Effector CD8-positive, alpha-beta T cell (primary cell): ENCODE measurements at places on chromosomes 6 and 20.

DNA sequence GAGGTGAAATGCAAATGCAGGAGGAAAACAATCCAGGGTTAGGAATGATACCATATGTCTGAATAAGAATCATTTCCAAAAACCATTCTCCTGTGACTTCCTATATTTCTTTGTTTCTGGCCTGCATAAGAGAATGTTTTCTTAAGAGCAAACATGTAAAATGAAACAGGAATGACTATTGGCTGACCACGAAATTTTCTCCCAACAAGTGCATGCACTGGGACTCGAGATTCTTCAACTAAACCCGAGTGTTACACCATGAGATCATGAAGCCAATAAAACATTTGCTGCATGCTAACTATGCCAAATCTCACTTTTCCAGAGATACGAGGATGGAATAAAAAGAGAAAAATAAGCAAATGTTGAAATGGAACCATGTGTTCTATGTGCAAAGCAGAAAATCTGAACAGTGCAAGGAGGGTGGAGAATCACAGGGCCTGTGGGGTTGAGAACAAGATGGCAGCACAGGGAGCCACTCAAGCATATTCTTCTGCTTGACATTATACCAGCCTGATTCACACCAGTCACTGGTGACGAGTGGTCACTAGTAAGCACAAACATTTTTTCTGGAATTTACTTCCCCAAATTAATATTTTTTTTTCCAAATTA, 212.2 kb upstream of the FOXA2 start:
- no peak for DNase-seq

- DNase-seq = no peak
Observed at GRCh38 chr6:84093441-84094435, 60.2 kb downstream of the MRAP2 start.

GRCh38 chr6:55866128-55866527, 9.3 kb downstream of the BMP5 start:
- DNase-seq = no peak

GRCh38 chr20:9442858-9443257, 71.5 kb upstream of the LAMP5 start:
- no peak for DNase-seq

- DNase-seq = no peak
Observed at GRCh38 chr6:36797653-36798052, 41.6 kb downstream of the CPNE5 start.

DNA sequence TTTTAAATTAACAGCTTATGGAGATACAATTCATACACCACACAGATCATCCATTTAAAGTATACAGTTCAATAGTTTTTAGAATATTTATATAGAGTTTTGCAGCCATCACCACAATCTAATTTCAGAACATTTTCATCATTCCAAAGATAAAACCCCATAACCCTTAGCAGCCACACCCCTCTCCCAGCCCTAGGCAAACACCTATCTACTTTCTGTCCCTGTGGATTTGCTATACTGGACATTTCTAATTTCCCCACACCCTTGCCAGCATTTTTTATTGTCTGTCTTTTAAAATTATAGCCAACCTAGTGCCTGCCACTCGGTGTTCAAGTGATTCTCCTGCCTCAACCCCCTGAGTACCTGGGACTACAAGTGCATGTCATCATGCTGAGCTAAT, 23.0 kb upstream of the AKAP7 start:
- no peak for DNase-seq

- no peak for DNase-seq
Observed at GRCh38 chr6:43843097-43843645, 73.2 kb downstream of the VEGFA start.

GRCh38 chr6:85824329-85824728, 181.6 kb upstream of the SYNCRIP start:
- DNase-seq = no peak

DNA sequence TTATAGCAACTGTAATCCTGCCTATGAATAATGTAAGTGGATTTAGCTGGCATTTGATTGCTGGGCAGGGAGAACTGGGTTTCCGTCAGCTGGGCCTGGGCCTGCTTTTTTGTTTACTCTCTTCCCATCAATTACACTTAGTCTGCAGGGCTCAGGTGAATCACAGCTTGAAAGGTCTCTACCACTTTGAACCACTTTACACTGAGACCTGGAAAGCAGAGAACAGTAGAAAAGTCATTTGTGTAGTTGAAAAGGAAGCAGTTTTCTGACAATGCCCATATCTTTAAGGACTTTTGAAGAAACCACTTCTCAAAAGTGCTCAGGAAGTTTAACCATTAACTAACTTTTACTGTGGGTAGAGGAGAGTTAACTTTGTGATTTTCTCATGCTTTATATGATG, 315.4 kb upstream of the SASH1 start:
- DNase-seq = no peak

DNA sequence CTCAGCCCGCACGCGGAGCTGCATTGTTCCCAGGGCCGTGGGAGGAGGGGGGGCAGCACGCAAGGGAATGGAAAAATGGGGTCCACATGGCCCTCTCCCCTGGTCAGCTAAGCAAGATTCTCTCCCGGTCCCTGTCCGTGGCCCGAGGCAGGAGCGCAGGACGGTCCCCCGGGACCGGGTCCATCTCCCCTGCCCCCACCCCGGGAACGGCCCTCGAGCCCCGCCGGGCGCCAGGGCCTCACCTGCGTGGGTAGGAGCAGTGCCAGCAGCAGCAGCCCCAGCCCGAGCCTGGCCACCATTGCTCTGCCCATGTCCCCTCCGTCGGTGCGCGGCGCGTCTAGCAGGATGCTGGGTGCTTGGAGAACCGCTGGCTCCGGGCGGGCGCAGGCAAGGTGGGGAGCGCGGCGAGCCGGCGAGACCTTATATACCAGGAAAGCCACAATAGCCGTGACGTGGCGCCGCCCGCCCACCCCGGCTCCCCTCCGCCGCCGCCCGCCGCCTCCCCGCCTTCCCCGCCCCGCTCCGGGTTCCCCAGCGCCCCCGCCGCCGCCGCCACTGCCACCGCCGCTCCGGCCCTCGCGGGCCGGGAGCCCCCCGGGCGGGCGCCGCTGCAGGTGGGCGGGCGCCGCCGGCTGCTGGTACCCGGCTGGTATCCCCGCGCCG, at the start of gene CD24:
CD24 (minus strand) TSS at position 394 of the 663 bp plus-strand sequence; CDS start at position 311, 83 bp downstream.
- DNase-seq = no peak

DNA sequence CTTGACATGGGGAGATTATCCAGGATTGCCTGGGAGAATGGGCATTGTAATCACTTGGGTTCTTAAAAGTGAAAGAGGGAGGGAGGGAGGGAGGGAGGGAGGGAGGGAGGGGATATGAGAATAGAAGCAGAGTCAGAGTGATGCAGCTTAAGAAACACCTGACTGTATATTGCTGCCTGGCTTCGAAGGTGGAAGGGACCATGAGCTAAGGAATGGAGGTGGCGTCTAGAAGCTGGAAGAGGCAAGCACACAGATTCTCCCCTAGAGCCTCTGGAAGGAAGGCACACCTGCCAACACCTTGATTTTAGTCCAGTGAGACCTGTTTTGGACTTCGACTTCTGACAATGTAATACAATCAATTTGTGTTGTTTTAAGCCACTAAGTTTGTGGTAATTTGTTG, 78.4 kb downstream of the PRL start:
- no peak for DNase-seq

- no peak for DNase-seq
Observed at GRCh38 chr20:62494537-62494936, 18.7 kb upstream of the GATA5 start.

DNA sequence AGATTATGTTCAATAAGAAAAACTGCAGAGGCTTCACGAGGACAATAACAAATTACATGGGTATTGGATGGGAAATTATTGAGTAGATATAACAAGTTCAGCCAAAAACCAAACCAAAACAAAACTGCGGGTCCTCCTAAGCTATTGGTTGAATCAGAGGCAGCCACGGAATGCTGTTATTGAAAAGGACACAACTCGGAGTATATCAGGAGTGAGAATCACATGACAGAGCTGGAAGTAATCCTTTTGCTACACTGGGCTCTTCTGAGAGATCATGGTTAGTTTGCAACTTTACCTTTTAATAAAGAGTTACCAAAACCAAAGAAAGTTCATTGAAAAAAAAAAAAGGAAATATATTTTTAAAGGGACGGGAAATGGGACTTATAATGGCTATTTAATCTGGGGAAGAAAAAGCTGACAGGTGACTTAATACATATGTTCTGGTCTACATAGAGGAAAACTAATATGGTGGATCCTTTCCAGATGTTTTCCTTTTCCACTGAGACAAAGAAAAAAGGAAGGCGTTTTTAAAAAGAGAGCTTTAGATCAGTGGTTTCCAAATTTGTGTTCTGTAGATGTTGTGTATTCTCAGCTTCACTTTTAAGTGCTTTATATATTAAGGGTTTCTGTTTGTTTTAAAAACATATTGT, 6.9 kb upstream of the CITED2 start:
- no peak for DNase-seq

GRCh38 chr6:28586962-28587745, 61.5 kb downstream of the GPX5 start:
- no peak for DNase-seq

DNA sequence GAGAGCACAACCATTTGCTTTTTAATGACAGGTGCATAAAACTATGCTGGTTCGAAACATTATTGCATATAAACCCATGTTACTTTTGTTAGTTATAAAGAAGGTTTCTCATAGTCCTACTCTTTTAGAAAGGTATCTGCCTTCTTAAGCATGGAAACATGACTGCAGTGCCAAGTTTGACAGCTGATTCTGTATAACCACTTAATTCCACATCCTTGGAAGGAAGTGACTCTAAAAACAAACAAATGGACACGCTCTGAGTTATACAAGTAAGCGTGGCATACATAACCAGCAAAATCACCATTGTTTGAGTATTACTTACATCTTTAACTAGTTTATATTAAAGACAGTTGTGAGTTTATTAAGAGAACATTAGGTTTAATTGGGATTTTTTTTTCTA, 125.0 kb upstream of the HDGFL1 start:
- DNase-seq = no peak

GRCh38 chr20:33568378-33568777, 78.5 kb downstream of the CBFA2T2 start:
- DNase-seq = no peak

GRCh38 chr6:13522656-13523055, 35.3 kb upstream of the GFOD1 start:
- DNase-seq = no peak

DNA sequence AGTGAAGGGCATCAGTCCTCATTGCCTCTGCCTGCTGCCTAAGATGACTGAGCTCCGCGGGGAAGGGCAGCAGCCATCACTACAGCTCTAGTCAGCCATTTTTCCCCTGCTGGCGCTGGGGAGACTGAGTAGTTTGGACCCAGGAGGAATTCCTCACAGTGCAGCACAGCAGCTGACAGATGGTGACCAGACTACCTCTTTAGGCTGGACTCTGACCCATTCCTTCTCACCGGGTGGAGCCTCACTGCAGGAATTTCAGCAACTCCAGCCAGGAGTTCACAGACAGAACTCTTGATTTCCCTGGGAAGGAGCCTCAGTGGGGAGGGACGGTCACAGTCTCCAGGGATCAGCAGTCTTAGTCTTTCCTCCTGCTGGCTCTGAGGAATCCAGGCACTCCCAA, 492.0 kb upstream of the MMS22L start:
- DNase-seq = no peak

- no peak for DNase-seq
Observed at GRCh38 chr6:151917531-151918329, 110.2 kb downstream of the ESR1 start.

DNA sequence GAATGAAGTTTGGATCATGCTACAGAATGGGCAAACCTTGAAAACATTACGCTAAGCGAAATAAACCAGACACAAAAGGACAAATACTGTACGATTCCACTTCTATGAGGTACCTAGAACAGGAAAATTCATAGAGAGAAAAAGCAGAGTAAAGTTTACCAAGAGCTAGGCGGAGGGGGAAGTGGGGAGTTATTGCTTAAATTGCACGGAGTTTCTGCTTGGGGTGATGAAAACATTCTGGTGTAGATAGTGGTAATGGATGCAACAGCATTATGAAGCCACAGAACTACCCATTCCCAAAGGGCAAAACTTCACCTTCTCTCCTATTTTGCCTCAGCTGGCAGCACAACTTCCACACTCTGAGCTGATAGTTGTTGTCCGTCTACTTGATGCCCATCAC, 6.4 kb upstream of the PDYN start:
- DNase-seq = no peak

DNA sequence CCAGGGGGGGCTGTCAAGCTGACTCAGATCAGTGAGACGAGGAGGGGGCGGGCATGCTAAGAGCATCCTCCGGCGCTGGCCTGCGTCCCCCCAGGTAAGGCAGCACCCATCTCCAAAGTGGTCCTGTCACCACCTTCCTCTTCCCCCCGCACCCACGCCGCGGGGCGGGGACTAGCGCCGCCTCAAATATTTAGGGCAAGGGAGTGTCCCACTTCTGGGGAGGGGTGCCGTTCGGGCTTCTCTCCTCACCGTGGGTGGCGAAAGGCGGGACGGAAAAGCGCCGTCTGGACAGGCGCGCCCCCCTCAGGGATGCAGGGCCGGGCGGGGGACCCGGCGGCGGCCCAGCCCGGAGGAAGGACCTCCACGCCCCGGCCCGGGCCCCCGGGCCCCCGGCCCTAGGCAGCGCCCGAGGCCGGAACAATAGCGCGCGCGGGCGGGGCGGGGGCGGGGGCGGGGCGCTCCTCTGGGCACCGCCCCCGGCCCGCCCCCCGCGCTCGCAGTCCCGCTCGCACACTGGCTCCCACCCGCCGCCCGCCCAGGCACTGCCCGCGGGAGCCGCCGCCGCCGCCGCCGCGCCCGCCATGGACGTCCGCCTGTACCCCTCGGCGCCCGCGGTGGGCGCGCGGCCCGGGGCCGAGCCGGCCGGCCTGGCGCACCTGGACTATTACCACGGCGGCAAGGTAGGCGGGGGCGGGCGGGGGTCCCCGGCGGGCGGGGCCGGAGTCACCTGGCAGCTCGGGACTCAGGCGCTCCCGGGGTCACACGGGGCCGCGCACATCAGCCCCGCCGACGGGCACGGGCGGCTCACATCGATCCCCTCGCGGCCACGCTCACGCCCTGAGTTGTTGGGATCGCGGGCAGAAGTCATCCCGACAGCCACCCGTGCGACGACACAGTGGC, at the start of gene TOX2:
TOX2 (plus strand) TSS at position 542 of the 900 bp plus-strand sequence; CDS start at position 582, 40 bp downstream.
- peak; percentile 23 for DNase-seq

GRCh38 chr20:10228330-10228729, 9.7 kb downstream of the SNAP25 start:
- DNase-seq = no peak

DNA sequence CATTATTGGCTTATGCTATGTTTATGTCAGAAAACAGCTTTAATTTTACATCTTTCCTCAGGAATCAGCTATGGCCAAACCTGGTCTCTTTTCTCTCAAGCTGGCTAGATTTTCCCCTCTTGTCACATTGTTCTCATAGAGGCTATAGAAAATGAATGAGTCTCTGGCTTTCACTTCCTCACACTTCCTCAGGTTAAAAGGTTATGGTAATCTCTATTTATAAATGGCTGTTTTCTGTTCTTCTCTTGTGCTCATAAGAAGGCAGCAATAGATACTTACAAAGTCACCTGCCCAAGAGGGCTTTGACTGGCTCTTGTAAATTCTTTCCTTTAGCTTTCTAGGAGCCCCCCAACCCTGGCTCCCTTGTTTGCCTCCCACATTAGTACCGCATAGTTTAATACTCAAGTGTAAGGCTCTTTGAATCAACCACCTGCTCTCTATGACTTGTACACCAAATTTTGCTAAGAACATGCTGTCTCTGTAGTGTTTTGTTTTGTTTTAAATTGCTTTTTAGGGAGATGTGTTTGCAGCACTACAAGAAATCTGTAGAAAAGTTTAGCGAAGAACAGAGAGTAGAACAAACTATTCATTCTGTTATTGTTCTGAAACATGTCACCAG, 897.4 kb upstream of the CITED2 start:
- no peak for DNase-seq

- DNase-seq = no peak
Observed at GRCh38 chr20:440148-440547, 22.2 kb downstream of the TBC1D20 start.

GRCh38 chr20:5871459-5872410, 78.6 kb downstream of the TRMT6 start:
- DNase-seq = no peak
